CD4-positive, CD25-positive, alpha-beta regulatory T cell (primary cell): ENCODE measurements at places on chromosomes 7 and 10. TPM values are rescaled to one million over a fixed set of nuclear protein-coding genes. Genes with fewer than 3 reads are reported as not detected.

Gene FEZF1
- not detected for total RNA-seq

DNA sequence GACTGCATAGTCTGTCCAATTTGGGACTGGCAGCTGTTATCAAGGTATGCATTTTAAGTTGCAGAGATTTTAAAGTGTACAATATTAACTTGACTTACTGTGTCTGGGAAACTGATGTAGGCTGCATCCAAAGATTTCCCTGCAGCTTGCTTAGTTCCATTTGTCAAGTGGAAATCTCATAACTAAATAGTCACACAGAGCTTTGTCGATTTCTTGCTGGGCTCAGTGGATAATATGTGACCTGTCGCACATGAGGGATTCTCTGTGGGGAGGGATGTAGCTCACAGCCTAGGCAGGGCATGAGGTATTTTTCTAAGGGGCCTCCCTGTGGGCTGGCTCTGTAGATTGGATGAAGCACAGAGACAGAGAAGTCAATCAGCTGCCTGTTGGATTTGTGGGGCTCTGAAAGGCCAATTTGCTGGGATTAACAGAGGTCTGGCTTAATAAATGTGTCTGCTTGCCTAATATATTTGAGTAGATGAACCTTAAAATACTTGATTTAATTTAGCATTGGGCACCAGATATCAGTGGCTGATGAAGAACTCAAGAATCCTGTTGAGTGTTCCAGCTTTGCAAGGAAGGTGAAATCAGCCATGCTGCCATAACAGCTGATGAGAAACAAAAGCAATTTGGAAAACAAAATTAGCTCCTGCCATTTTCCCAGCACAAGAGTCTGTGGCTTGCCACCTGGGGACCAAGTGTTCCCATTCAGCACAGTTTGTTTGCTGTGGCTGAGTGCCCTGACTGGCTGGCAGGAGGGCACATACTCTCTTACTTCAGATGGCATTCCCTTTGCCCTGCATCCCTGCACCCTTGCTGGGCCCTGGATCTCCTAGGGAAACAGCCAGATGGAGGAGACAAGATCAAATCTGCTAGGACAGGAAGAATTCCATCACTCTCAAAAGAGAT lies 598.5 kb downstream of the SORCS3 start:
- no peaks in the 10 kb centered on the region for H3K27me3 ChIP-seq
- H3K4me3 ChIP-seq: no peak overlapping the region
- no peaks in the 10 kb centered on the region for H3K36me3 ChIP-seq
- H3K4me1 ChIP-seq: no peaks in the 10 kb centered on the region

GRCh38 chr10:61732629-61733278 lies 70.0 kb downstream of the CABCOCO1 start:
- H3K4me1 ChIP-seq: no peaks in the 10 kb centered on the region
- no peak overlapping the region for H3K4me3 ChIP-seq
- DNase-seq: no peak
- H3K27ac ChIP-seq: no peak overlapping the region
- H3K27me3 ChIP-seq: peaks cover 40% of the 10 kb centered on the region

DNA sequence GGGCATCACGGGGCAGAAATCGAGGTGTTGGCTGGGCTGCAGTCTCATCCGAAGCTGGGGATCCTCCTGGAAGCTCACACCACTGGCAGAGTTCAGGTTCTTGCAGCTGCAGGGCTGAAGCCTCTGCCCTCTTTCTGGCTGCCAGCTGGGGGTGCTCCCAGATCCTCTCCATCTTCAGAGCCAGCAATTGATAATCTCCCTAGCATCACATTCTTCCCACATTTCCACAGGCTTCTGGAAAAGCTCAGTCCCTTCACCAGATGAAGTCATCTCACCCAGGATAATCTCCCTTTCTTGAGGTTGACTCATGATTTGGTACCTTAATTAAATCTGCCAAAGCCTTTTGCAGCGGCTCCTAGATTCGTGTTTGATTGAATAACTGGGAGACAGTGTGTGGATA lies 55.2 kb downstream of the NRP1 start:
- no peaks in the 10 kb centered on the region for H3K36me3 ChIP-seq
- DNase-seq: no peak
- no peak overlapping the region for H3K27ac ChIP-seq
- no peak overlapping the region for H3K4me3 ChIP-seq

Gene UTF1
- total RNA-seq: not detected
